Natural killer cell (primary cell): ENCODE measurements at places on chromosomes 11 and 22. TPM values are rescaled to one million over a fixed set of nuclear protein-coding genes. Genes with fewer than 3 reads are reported as not detected.
A peak's percentile ranks its signal among the peaks of the same experiment; 100 is the strongest.

Gene C11orf65
- total RNA-seq: 0.68 TPM

Gene PLEKHB1
- 2.9 TPM for total RNA-seq

Gene ANKK1
- total RNA-seq: 0.93 TPM

Gene PARVG
- 146 TPM for total RNA-seq

Gene CXCR5
- 0.56 TPM for total RNA-seq

Gene OR4C12
- total RNA-seq: not detected

Gene BATF2
- not detected for total RNA-seq

Gene BUD13
- 13.5 TPM for total RNA-seq

Gene PNPLA2
- total RNA-seq: 201 TPM

- no peak for DNase-seq
Measured at GRCh38 chr11:86143087-86144030, 74.5 kb upstream of the PICALM start.

- peak; percentile 26 for DNase-seq
Measured at GRCh38 chr11:129785383-129786111, 30.1 kb upstream of the TMEM45B start.

GRCh38 chr11:21554284-21554683 is 638.6 kb upstream of the ANO5 start:
- DNase-seq: no peak

- DNase-seq: no peak
Measured at GRCh38 chr22:29517215-29517908, 36.2 kb downstream of the THOC5 start.

DNA sequence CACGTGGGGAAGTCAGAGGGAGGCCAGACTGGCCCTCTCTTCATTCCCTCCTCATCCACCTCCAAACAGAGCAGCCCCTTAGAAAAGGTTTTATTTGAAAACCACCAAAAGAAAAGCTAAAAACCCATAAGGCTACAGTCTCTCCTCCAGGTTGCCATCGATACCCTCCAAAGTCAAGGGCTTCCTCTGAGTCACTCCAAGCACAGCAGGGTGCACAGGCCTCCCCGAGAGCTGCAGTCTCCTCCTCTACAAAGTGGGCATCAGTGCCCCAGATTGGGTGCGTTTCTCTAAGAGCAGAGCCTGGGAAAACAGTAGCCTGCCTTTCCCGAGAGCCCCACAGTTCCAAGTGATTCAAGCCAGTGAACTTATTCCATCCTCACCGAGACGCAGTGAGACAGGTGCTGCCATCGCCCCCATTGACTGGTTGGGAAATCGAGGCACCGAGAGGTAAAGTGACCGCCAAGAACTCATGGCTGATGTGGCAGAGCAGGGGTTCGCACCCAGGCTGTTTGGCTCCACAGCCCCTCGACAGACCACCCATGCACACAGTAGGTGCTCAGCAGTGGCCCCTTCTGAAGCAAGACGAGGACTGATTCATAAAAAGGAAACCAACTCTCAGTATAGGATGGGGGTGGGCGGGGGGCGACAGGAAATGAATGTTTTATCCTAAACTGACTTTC is 91.7 kb upstream of the SHISAL1 start:
- DNase-seq: no peak

DNA sequence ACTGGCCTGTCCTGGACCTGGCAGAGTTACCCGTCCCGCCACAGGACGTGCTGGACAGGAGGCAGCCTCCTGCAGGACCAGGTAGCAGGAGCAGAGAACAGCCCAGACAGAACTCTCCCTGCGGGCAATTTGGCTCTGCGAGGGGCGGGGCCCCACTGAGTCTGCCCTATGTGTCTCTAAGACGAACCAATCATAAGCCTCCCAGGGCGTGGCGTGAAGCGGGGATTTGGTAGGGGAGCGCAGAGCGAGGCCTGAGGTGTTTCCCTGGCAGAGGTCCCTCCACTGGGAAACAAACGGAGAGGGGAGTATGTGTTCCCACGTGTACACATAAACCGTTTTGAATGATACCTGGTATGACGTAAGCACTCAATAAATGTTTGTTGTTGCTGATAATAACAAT is 7.4 kb downstream of the CD82 start:
- DNase-seq: no peak

- DNase-seq: no peak
Measured at GRCh38 chr11:42669248-42669976, 642.4 kb upstream of the API5 start.

- no peak for DNase-seq
Measured at GRCh38 chr11:17606233-17607082, 59.4 kb downstream of the OTOG start.

- no peak for DNase-seq
Measured at GRCh38 chr11:96798445-96798844, 408.6 kb downstream of the JRKL start.

DNA sequence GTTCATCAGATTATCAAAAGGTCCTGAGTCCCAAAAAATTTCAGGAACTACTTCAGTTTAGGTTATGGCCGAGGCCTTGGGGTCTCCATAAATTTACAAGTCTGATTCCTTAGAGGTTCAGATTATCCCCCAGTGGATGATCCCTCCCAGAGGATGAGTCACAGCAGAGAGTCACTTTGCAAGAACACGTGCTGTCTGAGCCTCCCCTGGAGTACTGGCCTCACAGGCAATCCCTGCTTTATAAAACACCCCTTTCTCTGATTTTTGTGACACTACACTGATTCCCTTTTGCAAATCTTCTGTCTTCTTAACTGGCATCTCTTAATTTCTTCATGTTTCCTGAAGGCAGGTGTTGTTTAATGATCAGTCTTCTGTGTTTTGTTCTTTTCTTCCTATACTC is 45.3 kb downstream of the CCDC34 start:
- no peak for DNase-seq

GRCh38 chr11:38839071-38839470 is 2241.0 kb upstream of the RAG2 start:
- DNase-seq: no peak

DNA sequence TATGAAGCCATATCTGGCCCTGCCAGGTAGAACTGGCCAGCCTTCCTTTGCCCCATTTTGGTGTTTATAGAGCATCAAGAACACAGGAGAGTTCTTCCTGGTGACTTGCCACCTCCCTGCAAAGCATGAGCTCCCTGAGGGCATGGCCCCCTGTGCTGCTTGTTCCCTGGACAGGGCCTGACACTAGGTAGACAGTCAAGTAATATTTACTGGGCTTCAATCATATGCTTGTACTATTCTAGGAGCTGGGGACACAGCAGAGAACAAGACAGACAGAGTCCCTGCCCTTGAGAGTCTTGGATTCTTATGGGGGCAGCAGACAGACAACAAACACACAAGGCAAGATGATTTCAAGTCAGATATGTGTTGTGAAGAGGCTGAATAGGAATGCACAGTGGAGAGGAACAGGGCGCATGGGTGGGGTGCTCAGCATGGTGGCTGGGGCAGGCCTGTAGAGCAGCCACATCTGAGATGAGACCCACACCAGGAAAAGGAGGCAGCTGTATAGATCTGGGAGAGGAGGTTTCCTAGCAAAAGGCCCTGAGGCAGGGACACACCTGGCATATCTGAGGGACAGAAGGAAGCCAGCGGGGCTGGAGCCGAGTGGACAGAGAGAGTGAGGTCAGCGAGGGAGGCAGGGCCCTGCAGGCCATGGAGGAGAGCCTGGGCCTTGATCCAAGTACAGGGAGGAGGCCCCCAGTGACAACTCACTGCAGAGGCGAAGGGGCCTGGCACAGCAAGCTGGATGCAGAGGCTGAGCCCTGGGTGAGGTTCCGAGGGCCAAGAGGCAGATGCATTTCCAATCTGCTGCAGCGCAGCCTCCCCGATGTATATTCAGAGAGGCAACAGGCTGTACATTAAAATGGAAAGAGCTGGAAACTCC is 10.2 kb upstream of the CBX6 start:
- DNase-seq: no peak

- no peak for DNase-seq
Measured at GRCh38 chr11:73551677-73552076, 46.2 kb downstream of the FAM168A start.

DNA sequence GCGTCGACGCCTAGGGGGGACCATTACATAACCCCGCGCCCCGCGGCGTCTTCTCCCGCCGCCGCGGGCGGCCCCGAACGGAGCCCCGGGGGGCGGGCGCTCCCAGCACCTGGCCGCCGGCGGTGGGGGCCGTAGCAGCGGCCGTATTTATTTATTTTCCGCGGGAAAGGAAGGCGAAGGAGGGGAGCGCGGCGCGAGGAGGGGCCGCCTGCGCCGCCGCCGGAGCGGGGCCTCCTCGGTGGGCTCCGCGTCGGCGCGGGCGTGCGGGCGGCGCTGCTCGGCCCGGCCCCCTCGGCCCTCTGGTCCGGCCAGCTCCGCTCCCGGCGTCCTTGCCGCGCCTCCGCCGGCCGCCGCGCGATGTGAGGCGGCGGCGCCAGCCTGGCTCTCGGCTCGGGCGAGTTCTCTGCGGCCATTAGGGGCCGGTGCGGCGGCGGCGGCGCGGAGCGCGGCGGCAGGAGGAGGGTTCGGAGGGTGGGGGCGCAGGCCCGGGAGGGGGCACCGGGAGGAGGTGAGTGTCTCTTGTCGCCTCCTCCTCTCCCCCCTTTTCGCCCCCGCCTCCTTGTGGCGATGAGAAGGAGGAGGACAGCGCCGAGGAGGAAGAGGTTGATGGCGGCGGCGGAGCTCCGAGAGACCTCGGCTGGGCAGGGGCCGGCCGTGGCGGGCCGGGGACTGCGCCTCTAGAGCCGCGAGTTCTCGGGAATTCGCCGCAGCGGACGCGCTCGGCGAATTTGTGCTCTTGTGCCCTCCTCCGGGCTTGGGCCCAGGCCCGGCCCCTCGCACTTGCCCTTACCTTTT is at the start of gene EP300:
Gene EP300 (plus strand): TSS at position 570 of the 795 bp plus-strand sequence. CDS start 413 bp downstream, outside the sequence.
- DNase-seq: peak; percentile 81

DNA sequence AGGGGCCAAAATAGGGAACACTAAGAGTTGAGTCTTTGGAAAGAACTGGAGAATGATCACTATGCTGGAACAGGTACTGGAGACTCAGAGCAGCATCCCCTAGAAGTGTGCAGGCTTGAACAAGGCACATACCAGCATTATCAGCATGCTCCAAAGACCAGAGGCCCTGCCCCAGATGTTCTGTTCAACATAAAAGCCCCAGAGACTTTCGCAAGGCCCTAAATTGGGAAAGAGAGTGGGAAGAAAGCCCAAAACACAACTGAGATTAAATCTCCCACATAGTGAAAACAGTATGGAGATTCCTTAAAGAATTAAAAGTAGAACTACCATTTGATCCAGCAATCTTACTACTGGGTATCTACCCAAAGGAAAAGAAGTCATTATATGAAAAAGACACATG is 9.4 kb downstream of the CNGA4 start:
- no peak for DNase-seq

DNA sequence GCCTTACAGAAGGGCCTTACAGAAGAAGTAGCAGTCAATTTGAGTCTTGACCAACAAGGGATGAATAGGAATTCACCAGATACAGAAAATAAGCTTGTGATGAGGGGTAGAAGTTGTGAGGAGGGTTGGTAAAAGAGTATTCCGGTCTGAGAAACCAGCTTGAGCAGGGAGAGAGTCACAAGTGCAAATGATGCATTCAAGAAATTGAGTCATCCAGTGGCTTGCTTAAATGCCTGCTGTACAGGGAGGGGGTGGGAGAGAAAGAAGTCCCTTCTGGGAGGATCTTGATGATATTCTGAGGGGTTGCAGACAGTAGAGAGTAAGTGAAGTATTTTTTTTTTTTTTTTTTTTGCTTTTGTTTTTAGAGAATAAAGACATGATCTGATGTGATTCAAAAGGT is 9.2 kb downstream of the CCKBR start:
- no peak for DNase-seq

DNA sequence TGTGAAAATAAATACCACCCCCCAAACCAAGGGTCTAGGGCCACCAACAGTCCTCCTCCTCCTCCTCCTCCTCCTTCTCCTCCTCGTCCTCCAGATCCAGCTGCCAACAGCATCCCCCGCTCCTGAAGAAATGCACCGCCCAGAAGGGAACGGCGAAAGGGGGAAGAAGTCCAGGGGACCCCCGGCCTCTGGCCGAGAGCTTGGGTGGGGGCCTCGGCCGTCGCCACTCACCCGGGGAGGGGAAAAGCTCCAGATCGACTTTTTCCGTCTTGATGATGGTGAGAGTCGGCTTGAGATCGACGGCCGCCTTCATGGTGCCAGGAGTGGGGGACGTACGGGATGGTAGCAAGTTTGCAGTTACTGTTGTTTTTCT is 65.7 kb downstream of the ETS1 start:
- DNase-seq: no peak

DNA sequence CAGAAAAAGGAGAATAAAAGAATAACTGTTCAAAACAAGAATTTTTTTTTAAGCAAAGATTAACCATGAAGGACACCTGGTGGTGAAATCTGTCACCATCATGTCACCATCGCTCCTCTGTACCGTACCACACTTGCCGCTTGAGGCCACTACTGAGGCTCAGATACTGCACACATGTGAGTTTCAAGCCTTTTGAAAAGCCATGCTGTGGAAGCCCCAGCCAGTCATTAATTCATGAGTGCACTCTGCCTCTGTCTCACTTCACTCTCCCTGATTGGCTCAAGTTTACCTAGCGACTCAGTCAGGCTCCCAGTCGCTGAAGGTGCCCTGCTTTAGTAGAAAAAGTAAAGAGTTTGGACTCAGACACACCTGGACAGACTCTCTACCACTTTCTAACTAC is 6.6 kb upstream of the MS4A12 start:
- no peak for DNase-seq

GRCh38 chr11:75588051-75588481 is 26.0 kb downstream of the SERPINH1 start:
- DNase-seq: no peak

DNA sequence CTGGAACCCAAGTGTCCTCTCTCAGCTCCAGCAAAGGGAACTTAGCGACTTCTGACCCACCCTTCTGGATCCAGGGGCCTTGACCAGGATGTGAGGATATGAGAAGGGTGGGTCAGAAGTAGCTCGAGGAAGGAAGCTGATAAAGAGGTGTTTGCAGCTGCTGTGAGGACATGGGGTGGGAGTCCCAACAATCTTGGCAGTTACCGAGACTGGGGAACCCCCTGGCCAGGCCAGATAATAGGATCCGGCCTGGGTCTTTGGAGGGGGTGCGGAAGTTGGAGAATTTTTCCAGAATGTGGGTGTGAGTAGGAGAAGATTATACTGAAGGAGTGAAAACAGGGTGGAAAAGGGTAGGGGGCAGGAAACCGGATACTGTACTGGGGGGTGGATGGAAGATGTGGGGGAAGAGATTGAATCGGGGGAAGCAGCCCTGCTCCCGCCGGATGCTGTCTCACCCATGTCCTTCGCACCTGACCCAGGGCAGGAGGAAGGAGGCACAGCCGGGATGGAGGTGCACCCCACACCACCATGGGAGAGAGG is 2.8 kb upstream of the MCAM start:
- DNase-seq: no peak

DNA sequence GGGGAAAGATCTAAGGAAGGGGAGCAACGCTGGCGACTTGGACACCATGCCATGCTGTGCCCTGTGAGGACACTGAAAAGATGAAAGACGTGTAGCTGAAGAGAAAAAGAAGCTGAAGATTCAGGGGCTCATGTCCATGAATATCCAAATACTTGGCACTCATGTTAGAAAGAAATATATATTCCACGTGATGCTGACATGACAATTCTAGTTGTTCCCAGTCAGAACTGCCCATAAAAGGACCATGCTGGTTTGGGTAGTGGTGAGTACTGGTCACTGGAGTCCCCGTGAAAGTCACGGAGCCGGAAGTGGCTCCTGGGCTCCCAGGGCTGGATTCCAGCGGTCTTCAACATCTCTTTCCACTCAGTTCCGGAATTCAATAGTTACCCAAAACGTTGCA is 9.9 kb downstream of the MS4A15 start:
- no peak for DNase-seq
